Right hindlimb (tissue), 1 donor: ENCODE measurements at places on chromosomes 2 and 18.

- no peak for DNase-seq
Observed at GRCh38 chr18:10194592-10194991, 259.8 kb upstream of the APCDD1 start.

GRCh38 chr18:60200558-60200957 lies 172.0 kb downstream of the MC4R start:
- DNase-seq, result no peak

DNA sequence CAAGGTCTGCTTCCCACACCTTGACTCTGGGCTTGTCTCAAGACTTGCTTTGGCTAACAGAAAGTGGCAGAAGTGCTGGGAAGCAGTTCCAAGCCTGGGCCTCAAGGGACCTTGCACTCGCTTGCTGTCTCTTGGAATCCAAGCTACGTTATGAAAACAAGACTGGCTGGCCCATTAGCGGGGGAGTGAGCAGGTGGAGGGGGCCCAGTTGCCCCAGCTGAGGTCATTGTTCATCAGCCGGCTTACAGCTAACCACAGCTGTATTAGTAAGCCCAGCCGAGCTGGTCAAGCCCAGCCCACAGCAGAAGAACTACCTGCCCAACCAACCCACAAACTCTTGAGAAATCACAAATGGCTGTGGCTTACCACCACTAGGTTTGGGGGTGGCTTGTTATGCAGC lies 63.1 kb downstream of the MARCO start:
- no peak for DNase-seq

- DNase-seq, result no peak
Observed at GRCh38 chr18:9919564-9920232, 5.9 kb downstream of the VAPA start.

DNA sequence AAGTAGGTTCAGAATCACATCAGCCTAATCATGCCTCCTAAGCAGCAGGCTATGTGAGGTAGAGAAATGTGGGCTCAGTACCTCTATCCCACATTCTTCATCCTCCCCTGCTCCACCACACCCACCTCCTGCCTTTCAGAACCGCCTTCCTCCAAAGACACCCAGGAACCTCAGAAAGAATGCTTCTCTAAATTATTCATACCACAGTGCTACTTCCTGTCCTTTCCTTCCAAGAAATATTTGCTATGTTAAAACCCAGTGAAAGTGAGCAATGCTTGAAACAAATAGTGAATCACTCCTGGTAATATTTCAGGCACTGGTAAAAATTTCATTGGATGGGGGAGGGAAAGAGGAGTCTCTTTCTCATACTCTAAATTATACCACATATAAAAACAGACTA lies 24.0 kb upstream of the CREB1 start:
- no peak for DNase-seq

GRCh38 chr2:182668671-182669070 lies 47.4 kb upstream of the DNAJC10 start:
- DNase-seq, result no peak

- no peak for DNase-seq
Observed at GRCh38 chr2:74602586-74603281, 45.4 kb downstream of the M1AP start.

GRCh38 chr2:181163139-181163538 lies 182.7 kb downstream of the UBE2E3 start:
- DNase-seq, result no peak

GRCh38 chr18:74457043-74457724 lies at the start of gene DIPK1C:
TSS of gene DIPK1C (minus strand) at chr18:74457308. CDS start at chr18:74457259, 49 bp downstream.
- DNase-seq, result peak; percentile 62
